ENCODE measurements at places on chromosomes 2 and 18. TPM values are rescaled to one million over a fixed set of nuclear protein-coding genes. Genes with fewer than 3 reads are reported as not detected.

GRCh38 chr2:76448956-76449355 is 738.2 kb upstream of the GCFC2 start:
- no peak for DNase-seq
- no peak overlapping the region for H3K27ac ChIP-seq
- no peaks in the 10 kb centered on the region for H3K4me1 ChIP-seq
- peaks cover 10% of the 10 kb centered on the region for H3K36me3 ChIP-seq
- no peak overlapping the region for H3K4me3 ChIP-seq

NCKAP5 gene
- total RNA-seq = not detected

- H3K27ac ChIP-seq = no peak overlapping the region
- H3K4me3 ChIP-seq = no peak overlapping the region
- H3K36me3 ChIP-seq = no peaks in the 10 kb centered on the region
- no peak for DNase-seq
- no peaks in the 10 kb centered on the region for H3K4me1 ChIP-seq
- H3K27me3 ChIP-seq = no peaks in the 10 kb centered on the region
Observed at GRCh38 chr2:186599186-186599778, 9.4 kb downstream of the ITGAV start.

GRCh38 chr2:520663-521340 is 156.4 kb downstream of the TMEM18 start:
- H3K36me3 ChIP-seq = no peaks in the 10 kb centered on the region
- no peak overlapping the region for H3K4me3 ChIP-seq
- DNase-seq = no peak
- no peaks in the 10 kb centered on the region for H3K4me1 ChIP-seq
- H3K27ac ChIP-seq = no peak overlapping the region

DQX1 gene
- 1.0 TPM for total RNA-seq

ALLC gene
- not detected for total RNA-seq

DNA sequence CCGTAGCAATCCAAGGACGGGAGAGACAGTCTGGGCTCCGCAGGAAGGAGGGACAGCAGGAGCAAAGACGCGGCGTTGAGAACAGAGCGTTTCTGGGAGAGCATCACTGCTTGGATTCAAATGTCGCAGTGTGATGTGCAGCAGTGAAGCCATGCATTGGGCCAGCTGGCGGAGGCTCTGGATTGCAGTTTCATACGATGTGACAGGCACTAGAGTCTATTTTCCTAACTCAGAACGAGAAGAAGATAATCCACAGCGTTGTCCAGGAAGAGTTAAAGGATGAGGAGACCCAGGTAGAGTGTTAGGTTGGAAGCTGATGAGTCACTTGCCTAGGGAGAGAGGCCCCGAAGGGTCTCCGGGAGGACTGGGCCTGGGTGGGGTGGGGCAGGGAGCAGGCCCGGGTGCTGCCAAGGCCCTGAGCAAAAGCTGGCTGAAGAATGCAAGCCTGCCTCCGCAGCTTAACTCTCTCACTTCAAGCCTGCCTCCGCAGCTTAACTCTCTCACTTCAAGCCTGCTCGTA is 17.7 kb upstream of the SEMA4C start:
- no peak overlapping the region for H3K4me3 ChIP-seq
- peaks cover 10% of the 10 kb centered on the region for H3K4me1 ChIP-seq
- no peaks in the 10 kb centered on the region for H3K27me3 ChIP-seq
- H3K36me3 ChIP-seq = no peaks in the 10 kb centered on the region
- no peak for DNase-seq

TUBA4B gene
- not detected for total RNA-seq

DNA sequence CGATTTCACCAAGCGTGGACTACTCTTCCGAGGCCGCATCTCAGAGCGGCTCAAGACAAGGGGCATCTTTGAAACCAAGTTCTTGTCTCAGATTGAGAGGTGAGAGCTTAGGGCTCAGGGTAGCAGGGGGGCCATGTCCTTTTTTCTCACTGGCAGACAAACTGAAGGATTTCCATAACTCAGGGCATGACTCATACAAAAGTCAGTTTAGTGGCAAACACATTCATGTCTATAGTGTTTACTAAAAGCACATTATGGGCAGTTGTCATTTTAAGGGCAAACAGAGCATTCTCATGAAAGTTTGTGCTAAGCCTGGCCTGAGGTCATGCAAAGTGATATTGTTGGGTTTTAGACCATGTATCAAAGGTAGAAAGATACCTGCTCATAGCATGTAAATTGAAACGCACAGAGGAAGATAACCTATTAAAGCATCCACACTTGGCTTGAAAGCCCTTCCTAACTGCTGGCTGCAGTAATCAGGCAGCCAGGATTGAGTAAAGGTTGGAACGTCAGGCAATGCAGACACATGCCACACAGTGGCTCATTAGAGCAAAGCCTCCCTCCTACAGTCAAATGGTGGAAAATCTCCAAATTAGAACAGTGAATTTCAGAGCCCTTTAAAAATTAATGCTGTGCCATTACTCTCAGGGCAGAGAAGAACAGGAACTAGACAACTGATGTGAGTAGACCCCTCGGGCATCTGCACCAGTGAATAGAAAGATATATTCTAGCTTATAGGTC is 54.2 kb downstream of the HK2 start:
- H3K36me3 ChIP-seq = peaks cover 37% of the 10 kb centered on the region
- H3K4me1 ChIP-seq = peaks cover 4% of the 10 kb centered on the region
- H3K27ac ChIP-seq = no peak overlapping the region
- DNase-seq = no peak
- no peak overlapping the region for H3K4me3 ChIP-seq

DNA sequence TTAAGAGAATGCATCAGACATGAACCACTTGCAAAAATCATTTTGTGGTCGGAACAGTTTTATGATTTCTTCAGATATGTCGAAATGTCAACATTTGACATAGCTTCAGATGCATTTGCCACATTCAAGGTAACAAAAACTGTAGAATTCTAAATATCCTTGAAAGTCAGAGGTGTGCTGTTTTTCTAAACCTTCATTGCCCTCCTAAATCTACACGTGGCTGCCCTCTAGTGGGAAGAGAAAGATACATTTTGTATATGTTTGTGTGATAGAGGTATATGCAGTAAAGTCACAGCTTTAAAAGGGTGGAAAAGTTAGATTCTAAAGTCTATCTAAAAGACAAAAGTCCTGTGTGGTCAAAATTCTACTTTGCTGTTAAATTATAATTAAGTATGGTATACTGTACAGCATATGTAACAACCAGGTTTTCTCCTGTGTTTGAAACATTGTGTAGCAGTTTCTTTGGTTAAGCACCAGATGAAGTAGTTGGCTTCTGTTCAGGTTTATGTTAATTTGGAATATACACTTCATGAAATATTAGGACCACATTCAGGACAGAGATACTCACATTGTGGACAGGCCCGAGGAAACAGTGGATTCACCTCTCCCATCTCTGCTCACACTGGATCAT is 65.9 kb upstream of the ITM2C start:
- no peak overlapping the region for H3K4me3 ChIP-seq
- no peaks in the 10 kb centered on the region for H3K27me3 ChIP-seq
- H3K27ac ChIP-seq = no peak overlapping the region
- H3K4me1 ChIP-seq = peaks cover 39% of the 10 kb centered on the region
- H3K36me3 ChIP-seq = peaks cover 37% of the 10 kb centered on the region

All from natural killer cell treated with Interleukin-12 subunit alpha and Interleukin-12 subunit beta and Interleukin-15 and Interleukin-18, amount 100 ng/mL, for 72 hours (primary cell).